Activated T-cell treated with anti-CD3 and anti-CD28 coated beads for 24 hours (primary cell): ENCODE measurements at places on chromosomes 16 and 17.

DNA sequence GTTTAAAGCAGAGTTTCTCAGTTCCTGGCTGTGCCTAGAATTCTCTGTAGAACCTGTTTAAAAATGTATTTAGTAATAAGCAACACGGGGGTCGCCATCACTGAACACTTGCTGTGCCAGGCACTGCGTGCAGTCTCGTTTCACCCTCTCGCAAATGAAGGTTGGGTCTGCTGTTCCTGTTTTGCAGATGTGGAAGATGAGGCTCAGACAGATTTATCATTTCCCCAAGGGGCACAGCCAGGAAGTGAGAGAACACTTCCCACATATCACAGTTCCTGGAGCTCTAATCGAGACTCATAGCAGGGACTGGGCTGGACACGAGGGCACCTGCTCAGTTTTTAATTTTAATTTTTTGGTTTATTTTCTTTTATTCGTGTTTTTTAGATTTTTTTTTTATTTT, 122.7 kb downstream of the ABCC6 start:
- no peak for DNase-seq

DNA sequence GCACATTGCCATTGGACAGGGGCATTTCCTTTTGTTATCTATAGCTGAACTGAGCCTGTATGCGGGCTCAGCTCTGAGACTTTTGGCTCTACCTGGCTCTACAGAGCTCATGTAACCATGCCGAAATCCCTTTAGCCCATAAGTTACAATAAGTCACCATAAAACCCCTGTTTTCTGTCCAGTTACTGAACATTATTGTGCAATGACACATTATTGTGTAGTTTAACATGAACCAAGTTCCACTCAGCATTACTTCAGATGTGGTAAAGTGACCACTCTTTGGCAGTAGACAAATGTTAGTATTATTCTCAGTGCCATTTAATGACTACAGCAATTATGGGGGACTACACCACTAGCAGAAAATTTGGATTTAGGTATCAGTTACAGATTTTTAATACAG, 65.4 kb upstream of the RASL10B start:
- no peak for DNase-seq

- no peak for DNase-seq
These were observed 18.9 kb downstream of the GNGT2 start for GRCh38 chr17:49191409-49191916.

- no peak for DNase-seq
These were observed 22.6 kb upstream of the EFCAB13 start for GRCh38 chr17:47301161-47301560.

GRCh38 chr17:74734256-74734655, 2.8 kb upstream of the RAB37 start:
- no peak for DNase-seq
